ENCODE measurements at places on chromosomes 2 and 18.

DNA sequence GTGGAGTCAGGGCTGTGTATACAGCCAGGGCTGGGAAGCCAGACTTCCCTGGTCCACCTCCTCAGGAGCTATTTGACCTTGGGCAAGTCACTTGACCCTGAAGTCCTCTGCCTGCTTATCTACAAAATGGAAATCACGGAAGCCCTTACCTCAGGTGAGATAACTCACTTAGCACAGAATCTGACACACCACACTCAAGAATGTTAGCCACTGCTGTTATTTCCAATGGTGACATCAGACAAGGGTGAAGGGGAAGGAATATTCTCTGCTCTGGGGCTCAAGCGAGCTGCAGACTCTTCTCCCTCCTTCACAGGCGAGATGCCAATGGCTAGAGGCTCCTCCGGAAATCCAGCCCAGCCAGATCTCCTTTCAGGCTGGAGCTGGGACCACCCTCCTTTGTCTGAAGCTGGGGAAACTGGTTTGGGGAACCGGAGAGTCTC is 189.6 kb downstream of the HAUS1 start:
- DNase-seq, result no peak

DNA sequence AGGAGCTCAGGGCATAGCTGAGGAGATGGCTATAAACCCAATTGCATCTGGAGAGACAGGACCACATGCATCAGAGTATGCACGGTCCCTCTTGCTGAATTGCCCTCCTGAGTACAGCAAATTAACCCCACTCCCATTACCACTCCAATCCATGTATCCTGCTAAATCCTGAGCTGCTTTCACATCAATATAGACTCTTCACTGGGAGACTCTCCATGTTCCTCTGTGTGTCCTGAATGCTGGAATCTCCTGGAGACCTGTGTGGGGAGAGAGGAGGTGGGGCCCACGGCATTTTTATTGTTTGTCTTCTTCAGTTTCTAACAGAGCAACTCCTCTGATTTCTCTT is 41.6 kb downstream of the THNSL2 start:
- DNase-seq, result no peak

- DNase-seq, result no peak
These were observed 287.9 kb downstream of the PDE11A start for GRCh38 chr2:177784745-177785067.

DNA sequence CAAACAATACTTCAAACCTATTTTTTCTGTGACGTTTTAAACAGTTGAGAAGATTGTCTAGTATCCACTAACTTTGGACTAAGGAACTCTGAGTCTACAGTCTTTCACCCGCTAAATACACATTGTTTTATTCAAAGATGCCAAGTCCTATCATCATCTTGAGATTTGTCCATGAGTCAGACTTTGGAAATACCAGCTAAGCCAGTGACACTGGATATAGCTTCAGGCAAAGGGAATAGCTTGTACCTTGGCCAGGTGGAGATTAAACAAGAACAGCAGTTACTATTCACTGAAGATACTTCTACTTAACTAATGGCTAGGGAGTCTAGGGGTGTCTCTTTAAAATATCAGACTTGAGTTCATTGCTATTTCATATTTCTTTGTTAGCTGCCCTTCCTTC is 137.5 kb downstream of the COMMD1 start:
- DNase-seq, result no peak

- DNase-seq, result no peak
These were observed 20.0 kb downstream of the DUSP11 start for GRCh38 chr2:73759904-73760303.

DNA sequence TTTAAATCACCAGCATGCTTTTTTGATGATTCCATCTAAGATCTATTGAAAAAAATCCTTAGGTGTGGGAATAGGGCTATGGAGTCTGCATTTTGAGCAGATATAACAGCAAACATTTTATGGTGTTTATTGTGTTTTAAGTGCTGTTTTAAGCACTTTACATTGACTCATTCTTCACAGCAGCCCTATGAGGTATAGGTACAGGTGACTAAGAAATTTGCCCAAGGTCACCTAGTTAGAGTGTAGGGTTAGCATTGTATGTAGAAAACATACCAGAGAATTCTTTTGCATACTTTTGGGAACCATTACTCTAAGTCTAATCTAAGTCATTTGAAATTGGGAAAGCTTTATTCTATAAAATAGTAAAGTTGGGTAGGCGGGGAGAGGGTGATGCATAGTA is 31.3 kb downstream of the PPM1B start:
- no peak for DNase-seq
